ENCODE measurements at places on chromosomes 13 and 19.

DNA sequence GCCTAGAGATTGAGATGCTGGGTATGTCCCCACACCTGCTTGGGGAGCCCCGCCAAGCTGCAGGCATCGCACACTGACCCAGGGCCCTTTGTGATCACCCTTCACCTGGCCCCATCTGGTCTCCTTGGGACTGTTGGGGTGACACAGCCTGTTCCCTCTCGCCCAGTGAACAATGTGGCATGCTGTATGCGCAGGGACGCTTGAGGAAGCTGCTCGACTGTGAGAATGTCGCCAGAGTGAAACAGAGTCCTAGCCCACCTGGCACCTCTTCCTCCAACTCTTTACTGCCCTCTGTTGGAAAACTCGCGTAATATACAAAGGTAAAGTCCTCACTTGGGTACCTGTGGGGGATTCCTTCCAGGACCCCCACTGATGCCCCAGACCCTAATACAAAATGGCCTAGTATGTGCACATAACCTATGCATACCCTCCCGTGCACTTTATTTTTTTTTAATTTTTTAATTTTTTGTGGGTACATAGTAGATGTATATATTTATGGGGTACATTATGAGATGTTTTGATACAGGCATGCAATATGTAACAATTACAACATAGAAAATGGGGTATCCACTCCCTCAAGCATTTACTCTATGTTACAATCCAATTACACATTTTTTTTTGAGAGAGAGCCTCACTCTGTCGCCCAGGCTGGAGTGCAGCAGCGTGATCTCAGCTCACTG, 9.0 kb downstream of the BLOC1S3 start:
- DNase-seq = no peak

DNA sequence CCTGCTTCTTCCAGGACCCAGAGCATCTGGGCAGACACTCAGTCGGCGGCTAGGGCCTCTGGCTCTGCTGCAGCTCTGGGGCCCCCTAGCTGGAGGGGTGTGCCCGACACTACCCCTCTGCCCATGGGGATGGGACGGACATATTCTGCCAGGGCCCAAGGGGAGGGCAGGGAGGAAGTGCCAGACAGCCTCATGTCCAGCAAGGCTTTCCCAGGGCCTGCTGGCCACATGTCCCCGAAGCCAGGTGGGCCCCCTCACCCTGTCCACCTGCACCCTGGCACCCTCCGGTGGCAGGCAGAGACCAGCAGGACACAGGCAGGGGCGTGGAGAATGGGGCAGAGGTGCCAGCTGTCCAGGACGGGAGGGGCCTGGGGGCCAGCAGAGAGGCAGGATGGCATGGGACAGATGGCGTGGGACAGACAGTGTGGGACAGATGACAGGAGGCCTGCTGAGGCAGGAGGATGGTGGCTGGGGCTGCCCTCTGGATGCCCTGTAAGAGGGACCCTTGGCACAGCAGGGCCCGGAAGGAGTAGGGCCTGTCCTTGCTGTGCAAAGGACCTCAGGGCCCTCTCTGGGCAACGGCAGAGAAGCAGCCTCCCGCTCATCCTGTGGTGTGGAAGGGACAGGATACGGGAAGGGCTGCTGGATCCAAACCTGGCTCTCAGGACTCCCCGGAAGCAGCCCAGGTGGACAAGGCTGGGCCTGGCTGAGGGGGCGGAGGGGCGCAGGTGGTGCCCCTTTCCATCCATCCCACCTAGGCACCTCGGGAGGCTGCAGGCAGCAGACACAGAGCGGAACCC, 29.1 kb downstream of the CEBPG start:
- DNase-seq = no peak

DNA sequence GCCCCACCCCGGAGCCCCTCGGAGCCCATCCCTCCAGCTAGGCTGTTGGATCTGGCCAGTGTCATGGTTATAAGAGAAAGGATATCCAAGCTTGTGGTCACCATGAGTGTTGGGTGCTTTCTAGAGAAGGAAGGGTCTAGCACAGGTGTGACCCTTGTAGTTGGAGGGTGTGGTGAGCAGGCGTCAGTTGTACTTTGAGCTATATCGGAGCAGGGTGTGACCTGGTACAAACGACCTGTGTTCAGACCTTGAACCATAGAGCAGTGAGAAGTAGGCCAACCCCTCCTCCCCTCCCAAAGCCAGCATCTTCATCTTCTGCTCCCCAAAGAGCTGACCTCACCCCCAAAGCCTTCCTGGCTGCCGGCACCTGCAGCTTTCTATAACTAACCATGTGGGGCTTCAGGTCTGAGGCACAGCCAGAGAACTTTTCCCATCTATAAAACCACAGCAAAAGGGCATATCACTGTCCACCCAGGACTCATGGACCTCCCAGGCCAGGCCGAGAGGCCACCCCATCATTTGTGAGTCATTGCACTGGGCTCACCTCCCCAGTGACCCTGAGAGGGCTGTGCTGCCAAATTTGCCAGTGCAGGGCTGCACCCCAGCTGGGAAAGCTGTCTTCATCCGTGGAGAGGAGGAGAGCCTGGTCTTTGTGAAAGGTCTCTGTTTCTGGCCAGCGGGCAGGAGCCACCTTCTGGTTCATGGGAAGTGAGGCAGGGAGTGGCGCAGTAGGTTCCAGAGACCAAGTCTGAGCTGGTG, 14.2 kb downstream of the RAB8A start:
- no peak for DNase-seq

GRCh38 chr19:46776927-46777911, 11.2 kb downstream of the SLC1A5 start:
- DNase-seq = no peak

DNA sequence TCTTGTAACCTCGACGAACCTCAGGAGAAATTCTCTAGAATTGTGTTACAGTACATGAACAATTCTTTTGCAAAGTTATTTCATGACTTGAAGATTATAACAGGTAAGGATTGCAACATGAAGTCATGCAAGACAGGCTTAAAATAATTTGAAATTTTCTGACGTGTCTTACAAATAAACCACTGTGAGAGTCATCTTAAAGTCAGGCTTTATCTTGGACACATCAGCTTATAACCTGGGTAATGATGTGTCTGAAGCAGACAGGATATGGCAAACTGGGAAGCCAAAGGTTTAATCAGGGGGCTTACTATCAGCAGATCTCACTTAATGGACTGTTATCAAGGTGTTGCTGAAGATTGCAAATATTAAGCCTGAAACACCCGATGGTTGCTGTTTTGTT, 407.8 kb downstream of the KLF5 start:
- DNase-seq = no peak

GRCh38 chr19:10474962-10475451, 28.1 kb downstream of the KEAP1 start:
- DNase-seq = no peak

GRCh38 chr13:23828866-23829265, 60.3 kb downstream of the MIPEP start:
- DNase-seq = no peak

DNA sequence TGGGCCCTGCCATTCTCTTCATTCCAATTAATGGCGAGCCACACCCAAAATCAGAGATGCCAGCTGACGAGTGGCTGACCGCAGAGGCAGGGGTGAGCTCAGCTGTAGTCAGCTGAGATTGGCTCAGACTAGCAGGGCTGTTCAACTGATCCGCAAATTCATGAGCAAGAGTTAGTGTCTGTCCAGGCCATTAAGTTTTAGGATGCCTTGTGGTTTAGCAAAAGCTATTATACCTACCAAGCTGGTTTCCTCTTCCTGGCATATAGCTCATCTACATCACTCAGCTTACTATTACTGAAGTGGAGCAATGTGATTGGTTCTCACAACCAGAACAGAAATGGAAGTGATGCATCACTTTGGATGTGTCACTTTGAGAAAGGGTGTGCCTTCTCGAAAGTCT, 148.7 kb downstream of the NALCN start:
- no peak for DNase-seq

DNA sequence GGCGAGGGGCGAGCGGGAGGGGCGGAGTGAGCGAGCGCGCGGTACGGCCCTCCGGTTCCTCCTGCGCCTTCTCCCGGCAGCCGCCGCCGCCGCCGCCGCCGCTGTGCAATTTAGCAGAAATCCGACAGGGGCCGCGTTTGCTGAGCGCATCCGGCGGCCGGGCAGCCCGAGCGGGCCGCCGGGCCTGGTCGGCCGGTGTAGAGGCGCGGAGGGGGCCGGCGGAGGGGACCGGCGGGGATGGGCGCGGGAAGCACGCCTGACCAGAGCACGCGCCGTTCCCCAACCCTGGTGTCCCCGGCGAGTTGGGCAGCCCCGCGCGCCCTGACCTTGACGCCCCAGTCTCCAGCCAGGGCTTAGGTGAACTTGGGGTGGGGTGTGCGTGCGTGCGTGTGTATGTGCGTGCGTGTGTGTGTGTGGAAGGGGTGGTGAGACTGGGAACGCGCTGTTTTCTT, 144.5 kb upstream of the ZNF536 start:
- DNase-seq = no peak

DNA sequence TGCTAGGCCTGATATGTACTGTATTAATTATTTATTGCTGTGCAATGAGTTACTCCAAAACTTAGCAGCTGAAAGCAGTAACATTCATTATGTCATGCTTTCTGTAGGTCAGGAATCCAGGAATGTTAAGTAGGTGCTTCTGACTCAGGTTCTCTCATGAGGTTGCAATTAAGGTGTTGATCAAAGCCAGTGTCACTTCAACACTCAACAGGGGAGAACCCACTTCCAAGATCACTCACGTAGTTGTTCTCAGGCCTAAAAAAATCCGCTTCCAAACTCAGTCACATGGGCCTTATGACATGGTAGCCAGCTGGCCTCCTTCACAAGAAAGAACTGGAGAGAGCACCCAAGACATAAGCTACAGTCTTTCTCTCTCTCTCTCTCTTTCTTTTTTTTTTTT, 211.1 kb upstream of the NBEA start:
- DNase-seq = no peak

- peak; percentile 73 for DNase-seq
Observed at GRCh38 chr19:42132851-42133528, 744 bp upstream of the POU2F2 start.

DNA sequence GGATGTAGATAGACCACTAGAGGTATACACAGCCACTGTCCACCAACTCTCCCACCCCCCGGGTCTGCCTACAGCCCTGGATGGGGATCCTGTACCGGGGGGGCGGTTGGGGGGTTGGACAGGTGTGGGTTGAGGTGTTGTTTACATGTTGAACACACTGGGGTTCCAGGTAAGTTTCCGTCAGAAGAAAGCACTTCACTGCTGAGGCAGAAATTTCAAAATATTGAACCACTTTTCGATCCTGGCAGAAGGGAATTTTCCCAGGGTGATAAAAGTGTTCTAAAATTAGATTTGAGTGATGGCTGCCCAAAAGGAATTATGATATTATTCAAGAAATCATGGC, 6.6 kb upstream of the CEACAM16 start:
- no peak for DNase-seq

GRCh38 chr19:7507884-7508283, 8.0 kb upstream of the ZNF358 start:
- no peak for DNase-seq

GRCh38 chr13:113178070-113178895, 19.8 kb downstream of the PROZ start:
- DNase-seq = no peak

DNA sequence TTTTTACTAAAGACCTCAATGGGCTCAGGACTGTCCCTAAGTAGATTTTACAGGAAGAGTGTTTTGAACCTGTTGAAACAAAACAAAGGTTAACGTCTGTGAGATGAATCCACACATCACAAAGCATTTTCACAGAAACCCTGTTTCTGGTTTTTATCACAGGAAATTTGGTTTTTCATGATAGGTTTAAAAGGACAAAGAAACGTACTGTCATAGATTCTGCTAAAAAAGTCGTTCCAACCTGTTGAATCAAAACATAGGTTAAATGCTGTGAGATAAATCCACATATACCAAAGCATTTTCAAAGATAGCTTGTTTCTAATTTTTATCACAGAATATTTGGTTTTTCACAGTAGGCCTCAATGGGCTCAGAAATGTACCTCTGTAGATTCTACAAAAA, 1531.0 kb downstream of the UQCRFS1 start:
- DNase-seq = no peak

GRCh38 chr13:41641429-41641828, 184.1 kb downstream of the RGCC start:
- no peak for DNase-seq

- DNase-seq = no peak
Observed at GRCh38 chr13:27551562-27551961, 68.8 kb downstream of the LNX2 start.

GRCh38 chr13:109713681-109714080, 72.7 kb downstream of the IRS2 start:
- DNase-seq = no peak

DNA sequence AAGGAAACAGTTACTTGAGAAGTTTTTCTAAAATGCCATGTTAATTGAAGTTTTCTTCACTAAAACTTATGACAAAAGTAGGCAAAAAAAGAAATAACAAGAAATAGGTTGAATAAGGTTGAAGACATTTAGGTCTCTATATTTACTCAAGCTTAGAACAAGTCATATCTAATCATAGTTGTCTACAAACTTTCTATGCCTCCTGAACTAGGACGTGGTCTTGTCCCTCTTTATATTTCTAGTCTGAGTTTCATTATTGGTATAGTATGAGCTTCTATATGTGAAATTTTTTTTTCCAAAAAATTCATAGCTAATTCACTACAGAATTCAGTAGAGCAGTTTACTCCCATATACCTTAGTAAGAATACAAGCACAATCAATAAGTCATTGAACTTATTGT, 836.4 kb downstream of the SLITRK6 start:
- DNase-seq = no peak

- no peak for DNase-seq
Observed at GRCh38 chr19:14072535-14073260, at the start of gene MISP3. MISP3 (plus strand) TSS chr19:14072786; CDS start chr19:14073310, 524 bp downstream.

DNA sequence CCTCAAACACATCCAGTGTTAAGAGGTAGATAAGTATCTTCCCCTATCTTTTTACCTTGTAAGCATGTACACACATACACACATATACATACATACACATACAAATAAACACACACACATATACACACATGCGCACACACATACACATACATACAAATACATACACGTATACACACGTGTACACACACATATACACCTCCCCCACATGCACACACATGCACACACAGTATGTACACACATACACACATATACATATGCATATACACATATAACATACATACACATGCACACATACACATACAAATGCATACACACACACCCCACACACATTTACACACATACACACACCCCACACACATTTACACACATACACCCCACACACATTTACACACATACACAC, 24.1 kb downstream of the ADGRE1 start:
- no peak for DNase-seq

- no peak for DNase-seq
Observed at GRCh38 chr13:96860882-96861281, 133.4 kb downstream of the OXGR1 start.

All from stimulated activated CD8-positive, alpha-beta memory T cell treated with anti-CD3 and anti-CD28 coated beads, Interleukin-2, amount 100 ng/mL, for 1 hour (primary cell).